ENCODE measurements at places on chromosomes 1 and 21. TPM values are rescaled to one million over a fixed set of nuclear protein-coding genes. Genes with fewer than 3 reads are reported as not detected.

- DNase-seq = no peak
Observed at GRCh38 chr1:170672316-170672715, 8.4 kb downstream of the PRRX1 start.

DNA sequence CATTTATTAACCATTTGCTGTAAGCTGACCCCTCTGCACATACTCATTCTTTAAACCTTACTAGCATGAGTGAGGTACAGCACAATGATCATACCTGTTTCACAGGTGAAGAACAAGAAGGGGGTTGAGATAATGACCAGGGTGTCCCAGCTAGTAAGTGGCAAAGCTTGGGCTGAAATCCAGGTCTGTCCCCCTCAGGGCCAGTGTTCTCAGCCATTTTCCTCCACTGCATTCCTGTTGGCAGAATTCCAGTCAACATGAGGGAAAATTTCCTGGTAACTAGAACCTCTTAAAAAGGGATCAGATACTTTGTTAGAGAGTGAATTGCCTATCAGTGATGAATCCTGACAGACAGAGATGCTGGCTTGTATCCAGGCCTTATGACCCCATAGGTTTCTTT lies 48.1 kb downstream of the SPATA46 start:
- no peak for DNase-seq

GRCh38 chr1:212635141-212635631 lies 26.6 kb downstream of the ATF3 start:
- DNase-seq = no peak

- no peak for DNase-seq
Observed at GRCh38 chr21:29237110-29238052, 61.3 kb upstream of the BACH1 start.

GRCh38 chr21:35005077-35005476 lies 44.0 kb downstream of the RUNX1 start:
- DNase-seq = no peak

PAPPA2 gene
- total RNA-seq = 0.05 TPM

MAP1LC3C gene
- not detected for total RNA-seq
